ENCODE measurements at places on chromosomes 3 and 15.
A peak's percentile ranks its signal among the peaks of the same experiment; 100 is the strongest.

DNA sequence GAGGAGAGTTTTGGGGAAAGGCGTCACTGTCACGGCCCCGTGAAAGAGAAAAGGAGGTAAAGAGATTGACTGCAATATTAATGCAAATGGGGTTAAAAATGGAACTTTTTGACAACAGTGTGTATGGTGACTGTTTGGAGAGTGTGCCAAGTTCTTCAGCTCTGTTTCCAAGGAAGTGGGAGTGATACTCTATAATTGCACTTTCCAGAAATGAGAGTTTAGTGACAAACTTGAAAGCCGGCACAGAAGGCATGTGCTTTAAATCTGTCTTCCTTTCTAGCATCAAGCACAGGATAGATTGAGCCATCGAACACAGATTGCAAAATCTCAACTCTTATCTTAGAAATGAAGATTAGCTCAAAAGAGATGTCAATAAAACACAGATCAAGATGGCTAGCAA is 51.9 kb upstream of the SNRPA1 start:
- DNase-seq: no peak

GRCh38 chr15:66386204-66387123 is at the start of gene MAP2K1:
Gene MAP2K1, plus strand, starts transcription at chr15:66386912. Its CDS starts 436 bp downstream, at chr15:66387348.
- peak; percentile 97 for DNase-seq

GRCh38 chr3:168558728-168559411 is 463.1 kb upstream of the GOLIM4 start:
- no peak for DNase-seq

DNA sequence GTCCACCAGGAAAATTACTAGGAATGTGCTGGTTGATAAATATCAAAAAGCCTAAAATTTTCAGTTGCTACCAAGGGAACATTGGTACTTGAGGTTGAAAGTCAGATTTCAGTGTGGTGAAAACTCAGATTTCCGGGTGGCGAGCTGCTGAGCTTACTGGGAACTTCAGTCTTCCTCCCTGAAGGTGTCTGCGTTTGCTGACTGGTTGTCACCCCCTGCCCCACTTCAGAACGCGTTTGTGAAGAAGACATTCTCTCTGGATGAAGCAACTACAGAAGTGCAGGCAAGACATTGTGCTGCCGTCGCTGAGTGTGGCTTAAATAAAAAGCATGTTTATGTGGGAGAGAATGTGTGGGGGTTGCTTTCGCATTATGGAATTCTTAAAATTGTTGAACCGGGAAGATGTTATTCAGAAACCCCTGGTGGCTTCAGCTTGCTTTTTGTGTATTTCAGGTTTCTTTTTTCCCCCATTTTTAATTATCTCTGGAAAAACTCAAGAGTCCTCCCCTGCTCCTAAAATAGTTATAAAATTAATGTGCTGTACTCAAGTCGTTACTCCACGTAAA is 7.1 kb downstream of the FAM81A start:
- peak; percentile 16 for DNase-seq

- DNase-seq: no peak
Observed at GRCh38 chr15:89072277-89072869, 15.9 kb upstream of the ABHD2 start.

GRCh38 chr3:73010158-73010557 is 13.5 kb downstream of the PPP4R2 start:
- no peak for DNase-seq

GRCh38 chr15:94476686-94477085 is 245.3 kb downstream of the MCTP2 start:
- DNase-seq: no peak

- peak; percentile 49 for DNase-seq
Observed at GRCh38 chr15:73010154-73011152, 41.8 kb upstream of the NEO1 start.

DNA sequence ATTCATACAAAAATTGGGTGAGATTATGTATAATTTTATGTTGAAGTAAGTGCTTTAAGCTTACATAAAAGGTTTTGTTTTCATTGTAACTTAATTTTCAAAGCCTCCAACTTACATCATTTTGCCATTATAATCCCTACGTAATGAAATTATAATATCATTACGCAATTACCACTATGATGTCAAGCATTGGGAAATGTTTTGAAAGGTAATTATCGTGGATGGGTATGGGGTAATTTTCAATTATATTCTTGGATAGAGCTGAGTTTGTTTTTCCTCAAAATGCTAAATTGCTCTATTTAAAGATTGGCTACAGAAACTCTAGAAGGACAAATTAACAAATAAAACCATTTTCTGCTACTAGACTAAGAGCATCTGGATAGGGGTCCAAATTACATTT is 80.2 kb upstream of the FAM3D start:
- DNase-seq: no peak

- DNase-seq: peak; percentile 41
Observed at GRCh38 chr3:27659279-27660021, 62.7 kb downstream of the EOMES start.

- no peak for DNase-seq
Observed at GRCh38 chr3:123143669-123144411, 57.9 kb upstream of the SEC22A start.

DNA sequence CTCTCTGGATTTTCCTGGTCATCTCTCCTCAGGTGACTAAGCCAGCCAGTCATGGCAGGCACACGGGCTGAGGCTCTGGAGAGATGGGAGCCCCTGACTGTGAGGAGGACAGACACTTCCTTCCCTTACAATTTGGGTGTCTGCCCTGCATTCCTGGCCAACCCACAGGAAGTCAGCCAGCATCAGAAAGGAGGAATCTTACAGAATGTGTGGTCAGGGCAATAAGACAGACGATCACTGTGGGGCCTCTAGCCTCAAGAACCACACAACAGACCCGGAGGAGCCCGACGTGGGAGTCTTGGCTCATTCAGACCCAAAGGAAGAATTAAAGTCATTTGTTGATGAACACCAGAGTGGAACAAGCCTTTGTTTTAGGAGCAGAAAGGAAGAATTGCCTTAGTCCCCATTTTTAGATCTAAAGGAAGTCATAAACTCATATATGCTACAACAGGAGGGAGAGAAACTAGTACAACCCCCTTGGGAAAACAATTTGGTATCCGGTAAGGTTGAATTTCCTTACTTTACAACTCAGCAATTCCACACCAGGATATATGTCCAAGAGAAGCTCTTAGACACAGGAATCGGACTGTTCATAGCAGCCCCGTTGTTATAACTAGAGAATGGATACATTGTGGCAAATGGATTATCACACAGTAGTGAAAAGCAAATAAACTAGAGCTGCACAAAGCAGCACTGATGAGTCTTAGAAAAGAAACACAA is 62.2 kb downstream of the ABTB1 start:
- DNase-seq: peak; percentile 100

DNA sequence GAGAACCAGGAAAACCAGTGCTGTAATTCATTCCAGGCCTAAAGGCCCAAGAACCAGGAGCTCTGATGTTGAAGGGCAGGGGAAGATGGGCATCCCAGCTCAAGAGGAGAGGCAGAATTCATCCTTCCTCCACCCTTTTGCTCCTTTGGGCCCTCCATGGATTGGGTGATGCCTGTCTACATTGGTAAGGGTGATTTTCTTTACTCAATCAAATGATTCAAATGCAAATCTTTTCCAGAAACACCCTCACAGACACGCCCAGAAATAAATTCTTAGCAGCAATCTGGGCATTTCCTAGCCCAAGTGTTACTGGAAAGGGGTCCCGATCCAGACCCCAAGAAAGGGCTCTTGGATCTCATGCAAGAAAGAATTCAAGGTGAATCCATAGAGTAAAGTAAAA is 17.6 kb upstream of the APOD start:
- DNase-seq: no peak

DNA sequence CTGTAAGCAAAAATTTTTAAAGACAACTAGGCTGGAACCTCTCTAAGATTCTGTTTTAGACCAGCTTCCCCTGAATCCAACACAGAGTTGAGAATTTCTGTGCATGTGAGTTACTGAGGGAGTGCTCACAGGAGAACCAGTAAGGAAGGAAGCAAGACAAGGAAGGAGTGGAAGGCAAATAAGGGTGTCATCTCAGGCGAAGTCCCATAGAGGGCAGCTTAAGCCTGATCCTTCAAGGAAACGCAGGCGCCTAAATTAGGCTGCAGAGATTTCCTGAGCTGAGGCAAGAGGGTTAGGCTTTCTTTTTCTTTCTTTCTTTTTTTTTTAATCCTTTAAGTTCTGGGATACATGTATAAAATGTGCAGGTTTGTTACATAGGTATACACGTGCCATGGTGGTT is 36.2 kb upstream of the COL6A6 start:
- peak; percentile 51 for DNase-seq

GRCh38 chr3:51514210-51514609 is 14.4 kb upstream of the DCAF1 start:
- no peak for DNase-seq

GRCh38 chr3:100662113-100662823 is 47.0 kb upstream of the TFG start:
- DNase-seq: no peak

GRCh38 chr3:150015901-150016300 is 45.2 kb upstream of the PFN2 start:
- DNase-seq: no peak

GRCh38 chr15:66006986-66007385 is 137.7 kb downstream of the RAB11A start:
- no peak for DNase-seq

GRCh38 chr3:134325706-134326105 is 48.5 kb downstream of the AMOTL2 start:
- no peak for DNase-seq

- peak; percentile 78 for DNase-seq
Observed at GRCh38 chr15:45378149-45378912, at the start of gene GATM. Gene GATM, minus strand, starts transcription at chr15:45378544. Its CDS starts 91 bp downstream, at chr15:45378453.

- no peak for DNase-seq
Observed at GRCh38 chr15:43302205-43302817, 28.1 kb downstream of the LCMT2 start.

DNA sequence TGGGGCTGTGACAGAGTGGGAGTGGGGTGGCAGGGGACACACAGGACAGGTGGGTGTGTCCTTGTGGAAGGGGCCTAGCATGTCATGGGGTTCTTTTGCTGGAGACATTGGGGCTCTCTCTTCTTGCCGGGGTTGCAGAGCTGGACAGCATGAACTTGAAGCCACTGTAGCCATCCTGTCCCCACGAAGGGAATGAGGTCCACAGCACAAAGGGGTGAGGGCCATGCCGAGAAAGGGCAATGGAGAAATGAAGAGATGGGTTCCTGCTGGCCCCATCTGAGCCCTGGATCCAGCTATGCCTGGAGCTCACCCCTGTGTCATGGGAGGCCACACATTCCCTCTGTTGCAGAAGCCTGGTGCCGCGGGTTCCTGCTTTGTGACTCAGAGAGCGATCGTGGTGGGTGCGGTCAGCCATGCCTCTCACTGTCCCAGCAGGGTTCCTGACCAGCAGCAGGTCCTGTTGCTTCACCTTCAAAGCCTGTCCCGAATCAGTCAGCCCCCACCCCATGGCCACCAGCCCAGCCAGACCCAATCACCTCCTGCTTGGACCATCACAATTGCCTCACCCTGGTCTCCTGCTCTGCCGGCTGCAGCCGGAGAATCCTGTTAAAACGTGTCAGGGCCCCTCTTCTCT is 50.0 kb downstream of the DNAJB8 start:
- peak; percentile 89 for DNase-seq

- no peak for DNase-seq
Observed at GRCh38 chr3:175518459-175518858, 659.3 kb downstream of the NAALADL2 start.

DNA sequence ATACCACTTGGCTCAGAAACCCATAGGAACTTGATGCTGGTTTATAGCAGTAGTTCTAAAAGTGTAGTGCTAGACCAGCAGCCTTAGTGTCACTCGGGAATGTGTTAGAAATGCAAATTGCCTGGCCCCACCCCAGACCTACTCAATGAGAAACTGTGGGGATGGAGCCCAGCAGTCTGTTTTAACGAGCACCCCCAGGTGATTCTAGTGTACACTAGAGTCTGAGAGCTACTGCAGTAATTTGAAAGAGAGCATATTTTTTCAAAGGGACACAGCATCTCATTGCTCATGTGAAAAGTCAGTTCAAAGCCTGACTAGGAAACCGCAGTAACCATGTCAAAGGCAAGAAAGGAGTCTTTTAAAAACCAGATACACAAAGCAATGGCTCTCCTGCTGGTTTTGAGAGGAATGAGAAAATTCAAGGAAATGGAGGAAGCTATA is 313.4 kb downstream of the SQOR start:
- DNase-seq: peak; percentile 2

DNA sequence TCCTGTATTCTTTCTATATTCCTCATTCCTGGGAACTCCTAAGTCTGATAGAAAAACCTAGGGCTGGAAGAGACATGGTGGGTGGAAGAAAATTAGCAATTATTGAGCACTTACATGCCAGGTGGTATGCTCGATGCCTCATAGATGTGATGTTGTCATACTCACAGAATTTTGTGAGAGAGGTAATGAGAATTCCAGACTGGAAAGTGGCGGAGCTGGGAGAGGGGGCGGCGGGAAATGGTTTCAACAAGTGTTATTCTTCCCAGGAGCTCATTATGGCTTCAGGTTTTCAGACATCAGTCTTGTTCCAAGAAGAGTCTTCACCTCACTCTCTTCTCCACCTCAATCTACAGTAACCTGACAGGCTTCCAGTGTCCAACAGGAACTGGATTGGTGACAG is 16.2 kb downstream of the TIMP4 start:
- no peak for DNase-seq

DNA sequence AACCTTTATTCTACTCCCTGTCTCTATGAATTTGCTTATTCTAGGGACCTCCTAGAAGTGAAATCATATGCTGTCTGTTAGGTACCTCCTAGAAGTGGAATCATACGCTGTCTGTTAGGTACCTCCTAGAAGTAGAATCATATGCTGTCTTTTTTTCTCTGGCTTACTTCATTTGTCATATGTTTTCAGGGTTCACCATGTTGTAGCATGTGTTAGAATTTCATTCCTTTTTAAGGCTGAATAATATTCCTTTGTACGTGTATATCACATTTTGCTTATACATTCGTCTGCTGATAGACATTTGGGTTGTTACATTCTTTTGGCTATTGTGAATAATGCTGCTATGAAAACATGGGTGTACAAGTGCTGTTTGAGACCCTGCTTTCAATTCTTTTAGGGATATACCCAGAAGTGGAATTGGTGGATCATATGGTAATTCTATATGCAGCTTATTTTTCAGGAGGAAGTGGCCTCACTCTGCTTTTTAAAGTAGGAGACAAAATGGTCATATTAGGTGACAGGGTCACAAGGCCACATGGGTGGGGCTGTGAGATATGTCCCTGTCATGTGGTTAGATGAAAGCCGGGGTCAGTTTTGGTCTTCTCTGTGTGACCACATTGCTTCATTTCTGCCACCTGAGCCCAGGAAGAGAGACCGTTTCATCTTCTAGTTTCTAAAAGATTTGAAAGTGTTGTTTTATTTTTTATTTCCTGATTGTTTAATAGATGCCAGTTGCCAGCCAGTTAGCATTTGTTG is 76.7 kb downstream of the FLNB start:
- DNase-seq: no peak

GRCh38 chr3:192675958-192676649 is 51.2 kb downstream of the FGF12 start:
- DNase-seq: no peak

DNA sequence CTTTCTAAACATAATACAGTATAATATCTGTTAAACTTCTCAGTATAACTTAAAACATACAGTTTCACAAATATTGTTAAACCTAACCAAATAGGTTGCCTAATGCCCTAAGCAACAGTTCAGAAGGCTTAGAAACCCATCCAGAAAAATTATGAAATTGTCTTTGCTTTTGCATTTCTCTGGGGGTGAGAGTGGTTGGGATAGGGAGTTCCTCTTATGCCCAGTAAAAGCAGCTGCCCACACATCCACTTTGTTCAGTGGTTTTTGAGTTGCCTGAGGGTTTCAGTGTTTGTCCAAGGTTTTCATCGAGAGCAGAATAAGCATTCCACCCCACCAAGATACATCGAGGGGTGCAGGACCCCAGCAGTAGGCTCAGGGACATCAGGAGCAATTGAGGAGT is 179.4 kb downstream of the CDIN1 start:
- no peak for DNase-seq
